ENCODE measurements at places on chromosomes 2 and 18. TPM values are rescaled to one million over a fixed set of nuclear protein-coding genes. Genes with fewer than 3 reads are reported as not detected.

DNA sequence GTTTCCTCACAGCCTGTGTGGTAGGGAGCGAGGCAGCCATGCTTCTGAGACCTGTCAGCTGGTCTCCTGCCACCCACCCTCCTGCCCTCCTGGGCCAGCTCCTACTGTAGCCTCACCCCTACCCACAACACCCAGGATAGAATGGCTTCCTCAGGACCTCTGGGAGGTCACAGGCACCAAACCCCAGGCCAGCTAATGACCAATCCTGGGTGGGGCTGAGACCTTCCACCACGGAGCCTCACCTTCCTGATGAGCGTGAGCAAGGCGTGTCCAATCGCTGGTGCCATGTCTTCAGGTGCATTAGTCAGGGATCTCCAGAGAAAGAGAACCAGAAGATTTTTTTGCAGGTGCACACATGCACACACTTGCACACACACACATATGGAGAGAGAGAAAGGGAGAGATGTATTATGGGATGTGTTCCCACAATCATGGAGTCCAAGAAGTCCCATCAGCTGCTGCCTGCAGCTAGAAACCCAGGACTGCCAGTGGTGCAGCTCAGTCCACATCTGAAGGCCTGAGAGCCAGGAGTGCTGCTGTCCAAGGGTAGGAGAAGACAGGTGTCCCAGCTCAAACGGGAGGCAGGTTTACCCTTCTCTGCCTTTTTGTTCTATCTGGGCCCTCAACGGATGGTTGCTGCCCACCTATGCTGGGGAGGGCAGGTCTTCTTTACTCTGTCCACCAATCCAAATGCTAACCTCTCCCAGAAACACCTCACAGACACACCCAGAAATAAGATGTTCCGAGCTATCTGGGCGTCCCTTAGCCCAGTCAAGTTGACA lies 70.4 kb upstream of the HDAC4 start:
- no peak for DNase-seq

DNA sequence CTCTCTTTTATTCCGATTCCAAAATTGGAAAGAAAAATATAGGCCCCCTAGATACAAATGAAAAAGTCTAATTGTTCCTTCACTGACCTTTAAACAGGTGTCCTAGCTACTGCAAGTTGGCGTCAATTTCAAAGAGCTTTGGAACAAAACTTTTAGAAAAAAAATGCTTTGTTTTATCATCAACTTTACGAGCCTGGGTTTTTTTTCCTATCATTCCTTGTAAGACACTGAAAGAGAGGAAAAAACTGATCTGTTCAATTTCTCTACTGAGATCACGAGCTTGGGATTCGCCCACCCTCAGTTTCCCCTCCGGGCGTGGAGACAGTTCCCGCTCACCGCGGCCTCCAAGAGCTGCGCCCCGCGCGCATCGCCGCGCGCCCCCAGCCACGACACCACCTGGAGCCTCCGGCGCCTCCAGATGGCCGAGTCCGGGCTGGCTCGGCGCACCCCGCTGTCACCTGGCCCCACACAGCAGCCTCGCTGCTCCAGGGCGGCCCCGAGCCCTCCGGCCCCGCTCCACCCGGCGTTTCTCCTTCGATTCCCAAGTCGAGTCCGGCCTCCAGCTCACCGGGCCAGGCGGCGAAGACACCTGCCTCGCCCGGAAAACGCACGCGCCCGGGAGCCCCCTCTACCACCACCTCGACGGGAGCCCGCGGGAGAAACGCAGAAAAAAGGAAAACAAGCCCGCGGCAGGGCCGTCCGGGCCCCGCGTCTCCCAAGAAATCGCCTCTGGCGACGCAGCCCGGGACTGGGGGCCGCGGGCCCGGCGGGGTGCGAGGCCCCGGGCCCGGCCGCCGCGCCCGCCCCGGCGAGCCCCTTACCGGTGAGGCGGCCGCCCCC lies 656 bp downstream of the TBC1D8 start:
- peak; percentile 78 for DNase-seq

DNA sequence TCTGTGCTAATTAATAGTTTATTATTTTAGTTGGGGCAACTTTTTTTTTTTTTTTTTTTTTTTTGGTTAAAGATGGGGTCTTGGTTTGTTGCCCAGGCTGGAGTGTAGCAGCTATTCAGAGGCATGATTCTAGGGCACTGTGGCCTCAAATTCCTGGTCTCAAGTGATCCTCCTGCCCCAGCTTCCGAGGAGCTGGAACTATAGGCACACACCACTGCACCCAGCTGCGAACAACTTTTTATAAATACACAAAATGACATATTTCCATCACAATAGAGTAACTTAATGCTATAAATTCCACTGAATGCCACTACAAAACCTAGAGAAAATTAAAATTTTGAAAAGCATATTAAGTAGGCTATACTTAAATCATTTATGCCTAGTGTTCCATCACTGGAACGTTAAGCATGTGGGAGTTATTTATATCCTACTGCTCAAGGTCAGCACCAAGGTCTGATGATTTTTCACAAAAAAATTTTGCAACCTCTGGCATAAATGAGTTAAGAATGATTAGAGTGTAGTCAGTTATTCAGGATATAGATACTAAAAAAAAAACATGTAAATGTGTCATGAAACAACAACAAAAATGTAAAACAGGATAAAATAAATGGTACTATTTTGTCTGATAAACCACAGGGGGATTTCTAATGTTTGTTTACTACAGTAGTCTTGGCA lies 46.8 kb downstream of the GFPT1 start:
- no peak for DNase-seq

DNA sequence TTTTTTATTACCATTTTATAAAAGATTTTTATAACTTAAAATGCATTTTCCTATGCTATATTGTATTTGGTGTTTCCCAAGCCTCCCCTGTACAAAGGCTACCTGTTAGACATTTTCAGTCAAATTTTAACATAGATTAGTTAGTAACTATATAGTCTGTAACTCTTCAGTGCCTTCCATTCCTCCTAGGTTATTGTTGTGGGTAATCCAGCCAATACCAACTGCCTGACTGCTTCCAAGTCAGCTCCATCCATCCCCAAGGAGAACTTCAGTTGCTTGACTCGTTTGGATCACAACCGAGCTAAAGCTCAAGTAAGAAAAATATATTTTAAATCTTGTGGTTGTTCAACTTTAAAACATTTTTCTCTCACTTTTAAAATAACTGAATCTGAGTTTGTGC lies 10.2 kb downstream of the MDH1 start:
- no peak for DNase-seq

DNA sequence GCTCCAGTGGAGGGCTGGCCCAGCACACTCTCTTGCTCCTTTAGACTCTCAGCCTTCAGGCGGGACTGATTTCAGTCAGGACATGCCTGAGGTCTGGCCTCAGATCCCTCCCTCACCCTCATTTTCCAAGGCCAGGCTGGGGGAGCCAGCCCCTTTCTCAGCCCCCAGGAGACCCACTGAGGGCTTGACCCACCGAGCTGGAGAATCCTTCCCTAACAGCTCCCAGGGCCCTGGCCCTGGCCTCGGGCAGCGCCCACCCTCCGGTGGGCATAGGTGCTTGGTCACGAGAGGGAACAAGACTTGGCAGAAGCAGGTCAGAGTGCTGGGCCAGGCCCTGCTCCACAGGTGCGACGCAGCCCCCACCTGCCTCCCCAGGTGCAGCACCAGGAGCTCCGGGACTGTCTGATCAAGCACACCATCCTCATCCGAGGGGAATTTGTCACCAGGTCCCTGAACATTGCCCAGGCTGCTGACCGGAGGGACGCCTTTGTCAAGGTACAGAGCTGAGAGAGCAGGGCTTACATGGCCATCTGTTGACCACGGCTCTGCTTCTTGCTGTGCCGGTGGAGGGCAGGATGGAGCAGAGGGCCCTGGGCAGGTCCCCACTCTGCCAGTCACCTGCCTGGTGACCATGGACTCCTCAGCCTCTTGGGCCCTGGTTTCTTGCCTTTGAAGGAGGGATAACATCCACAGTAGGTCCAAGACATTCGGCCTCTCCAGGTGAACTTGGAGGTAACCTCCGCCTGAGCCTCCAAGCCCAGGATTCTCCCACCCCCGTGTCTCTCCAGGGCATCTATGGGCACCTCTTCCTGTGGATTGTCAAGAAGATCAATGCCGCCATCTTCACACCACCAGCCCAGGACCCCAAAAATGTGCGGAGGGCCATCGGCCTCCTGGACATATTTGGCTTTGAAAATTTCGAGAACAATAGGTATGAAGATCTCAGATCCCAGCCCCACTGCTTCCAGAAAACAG lies 46.3 kb downstream of the MYO7B start:
- DNase-seq: no peak

GRCh38 chr2:96821113-96821675 lies 5.1 kb downstream of the CNNM3 start:
- peak; percentile 71 for DNase-seq

DNA sequence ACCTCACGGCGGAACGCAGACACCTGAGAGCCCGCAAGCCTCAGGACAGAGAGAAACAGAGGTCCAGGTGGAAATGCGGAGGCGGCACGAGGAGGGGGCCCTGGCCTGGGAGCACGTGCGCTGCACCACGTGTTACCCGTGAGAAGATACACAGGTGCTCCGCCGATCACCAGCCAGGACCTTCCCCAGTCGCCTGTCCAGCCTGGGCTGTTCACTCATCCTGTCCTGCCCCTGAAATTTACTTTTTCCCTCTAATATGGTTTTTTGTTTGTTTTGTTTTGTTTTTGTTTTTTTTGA lies 44.3 kb downstream of the TWIST2 start:
- no peak for DNase-seq

GRCh38 chr2:134558208-134558830 lies 160.5 kb downstream of the TMEM163 start:
- no peak for DNase-seq

DNA sequence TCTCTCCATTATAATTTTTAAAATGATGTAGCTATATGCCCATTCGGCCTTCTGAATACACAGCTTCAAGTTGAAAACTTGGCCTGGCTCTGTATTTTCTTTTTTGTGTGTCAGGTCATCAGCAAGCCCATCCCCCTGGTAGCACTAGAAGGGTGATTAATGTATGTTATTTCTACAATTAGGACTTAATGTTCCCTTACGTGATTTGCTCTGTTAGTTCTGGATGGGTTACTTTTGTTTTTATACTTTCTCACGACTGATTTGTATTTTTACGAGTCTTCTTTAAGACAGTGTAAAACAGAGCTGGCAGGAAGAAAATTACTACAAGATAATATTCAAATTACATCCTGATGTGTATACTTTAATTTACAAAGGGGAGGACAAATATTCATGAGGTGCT lies 88.4 kb upstream of the RGPD4 start:
- DNase-seq: no peak

GRCh38 chr2:96538487-96539214 lies 2.1 kb downstream of the ARID5A start:
- peak; percentile 65 for DNase-seq

DNA sequence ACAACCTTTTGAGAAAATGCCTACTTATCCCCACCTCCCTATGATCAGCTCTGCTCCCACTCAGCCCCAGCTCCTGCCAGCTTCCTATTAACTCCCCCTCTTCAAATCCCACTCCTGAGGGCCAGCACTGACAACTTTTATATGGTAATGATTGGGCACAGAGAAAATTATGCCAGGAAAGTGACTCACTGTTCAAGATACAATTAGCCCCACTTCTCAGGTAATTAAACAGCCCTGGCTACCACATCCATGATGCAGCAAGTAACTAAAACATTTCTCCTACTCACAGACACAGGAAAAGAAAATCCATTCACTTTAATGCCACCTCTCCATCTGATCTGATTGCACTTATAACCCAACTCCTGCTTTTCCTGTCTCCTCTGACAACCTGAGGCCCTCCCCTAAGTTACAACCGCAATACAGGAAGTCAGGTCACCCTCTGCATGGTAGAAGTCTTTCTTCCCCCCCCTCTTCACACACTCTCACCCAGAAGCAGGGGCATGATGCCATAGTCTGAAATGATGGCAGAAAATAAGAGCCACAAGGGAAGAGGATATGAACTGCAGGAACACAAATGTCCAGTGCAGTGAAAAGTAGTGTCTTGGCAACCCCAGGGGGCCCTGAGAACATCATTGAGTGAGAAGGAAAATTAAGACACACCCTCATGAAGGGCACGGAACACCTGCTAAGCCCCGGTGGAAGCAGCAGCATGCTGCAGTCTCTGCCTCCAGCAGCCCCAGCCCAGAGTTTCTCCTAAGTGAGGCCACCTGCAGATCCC lies 54.4 kb downstream of the STK39 start:
- DNase-seq: no peak

GRCh38 chr2:12877761-12878160 lies 161.0 kb downstream of the TRIB2 start:
- no peak for DNase-seq

- no peak for DNase-seq
These were observed 160.6 kb downstream of the DTNA start for GRCh38 chr18:34870555-34871310.

DNA sequence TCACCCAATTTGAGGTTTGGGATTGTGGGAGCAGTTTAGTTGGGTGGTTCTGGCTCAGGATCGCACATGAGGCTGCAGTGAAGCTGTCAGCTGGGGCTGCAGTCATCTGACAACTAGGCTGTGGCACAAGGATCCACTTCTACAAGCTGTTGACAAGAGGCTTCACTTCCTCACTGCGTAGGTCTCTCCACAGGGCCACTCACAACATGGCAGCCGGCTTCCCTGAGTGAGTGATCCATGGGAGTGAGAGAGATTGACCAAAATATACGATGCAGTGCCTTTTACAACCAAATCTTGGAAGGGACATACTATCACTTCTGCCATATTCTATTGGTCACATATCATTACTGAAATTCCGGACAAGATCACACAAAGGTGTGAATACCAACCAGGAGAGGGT lies 187.5 kb downstream of the DLGAP1 start:
- no peak for DNase-seq

DNA sequence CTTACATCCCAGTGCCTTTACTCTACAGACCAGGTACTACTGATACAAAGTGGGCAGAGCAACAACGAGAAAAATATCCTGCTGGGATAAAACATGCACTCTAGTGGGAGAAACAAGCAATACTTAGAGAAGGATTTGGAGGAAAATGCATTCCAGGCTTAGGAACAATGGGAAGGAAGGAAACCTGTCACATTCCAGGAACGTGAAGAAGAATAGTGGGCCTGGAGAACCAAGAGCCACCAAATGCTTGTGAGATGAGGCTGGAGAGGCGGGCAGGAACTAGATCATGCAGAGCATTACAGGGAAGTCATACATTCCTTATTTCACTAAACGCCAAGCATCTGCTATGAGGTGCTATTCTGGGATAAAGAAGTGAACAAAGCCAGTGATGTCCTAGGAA lies 342.3 kb downstream of the DCC start:
- no peak for DNase-seq

Gene TTN
- 1.5 TPM for polyA plus RNA-seq

Gene CHST9
- 13.0 TPM for polyA plus RNA-seq

Gene IL36G
- 0.50 TPM for polyA plus RNA-seq

Gene ANKRD30B
- polyA plus RNA-seq: 0.01 TPM

Gene NOTO
- polyA plus RNA-seq: not detected

Gene ABCB11
- polyA plus RNA-seq: 0.37 TPM

Gene SOX11
- 1.6 TPM for polyA plus RNA-seq

Data from small intestine (tissue), 16 donors.